ENCODE measurements at places on chromosomes 2 and 18. TPM values are rescaled to one million over a fixed set of nuclear protein-coding genes. Genes with fewer than 3 reads are reported as not detected.

- H3K4me1 ChIP-seq = no peaks in the 10 kb centered on the region
- no peaks in the 10 kb centered on the region for H3K27me3 ChIP-seq
- DNase-seq = no peak
- H3K4me3 ChIP-seq = no peak overlapping the region
- no peaks in the 10 kb centered on the region for H3K36me3 ChIP-seq
Observed at GRCh38 chr2:239831001-239831731, 194.0 kb downstream of the NDUFA10 start.

GRCh38 chr2:9631878-9632700, 1.3 kb upstream of the YWHAQ start:
- no peak overlapping the region for H3K4me3 ChIP-seq
- no peaks in the 10 kb centered on the region for H3K36me3 ChIP-seq
- no peak for DNase-seq
- no peaks in the 10 kb centered on the region for H3K27me3 ChIP-seq
- H3K4me1 ChIP-seq = peaks cover 32% of the 10 kb centered on the region
- H3K27ac ChIP-seq = peak overlapping the region; percentile 96

DNA sequence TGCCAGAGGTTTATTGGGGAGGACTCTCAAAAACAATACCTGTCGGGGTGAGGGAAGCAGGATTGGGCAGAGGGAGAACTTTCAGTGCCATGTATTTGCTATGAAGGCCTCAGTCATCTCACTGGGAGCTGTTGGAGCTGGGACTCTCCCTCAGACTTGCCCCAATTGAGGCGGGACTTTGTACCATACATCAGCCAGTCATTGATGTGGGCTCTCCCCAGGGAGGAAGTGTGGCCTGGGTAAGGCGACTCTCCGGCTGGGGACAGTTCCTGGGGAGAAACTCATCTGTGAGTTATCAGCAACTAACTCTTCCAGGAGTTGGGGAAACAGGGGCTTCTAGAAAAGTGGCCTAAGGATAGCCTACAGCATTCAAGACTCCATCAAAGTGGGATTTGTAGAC, 66.5 kb downstream of the FTCDNL1 start:
- H3K27ac ChIP-seq = no peak overlapping the region
- no peaks in the 10 kb centered on the region for H3K4me1 ChIP-seq
- H3K4me3 ChIP-seq = no peak overlapping the region
- no peaks in the 10 kb centered on the region for H3K27me3 ChIP-seq

GRCh38 chr2:127014224-127014623, 92.7 kb downstream of the BIN1 start:
- no peaks in the 10 kb centered on the region for H3K4me1 ChIP-seq
- no peak overlapping the region for H3K27ac ChIP-seq
- DNase-seq = no peak
- H3K4me3 ChIP-seq = no peak overlapping the region
- peaks cover 2% of the 10 kb centered on the region for H3K27me3 ChIP-seq

GRCh38 chr2:150853263-150853662, 365.8 kb upstream of the RND3 start:
- no peak for DNase-seq
- H3K36me3 ChIP-seq = no peaks in the 10 kb centered on the region
- no peak overlapping the region for H3K27ac ChIP-seq
- H3K4me3 ChIP-seq = no peak overlapping the region
- H3K4me1 ChIP-seq = no peaks in the 10 kb centered on the region

- DNase-seq = no peak
- peaks cover 54% of the 10 kb centered on the region for H3K4me1 ChIP-seq
- peaks cover 74% of the 10 kb centered on the region for H3K36me3 ChIP-seq
- H3K27ac ChIP-seq = peak overlapping the region; percentile 97
- no peaks in the 10 kb centered on the region for H3K27me3 ChIP-seq
- H3K4me3 ChIP-seq = peak overlapping the region; percentile 89
Observed at GRCh38 chr2:197498235-197498936, 1.3 kb downstream of the HSPD1 start.

DNA sequence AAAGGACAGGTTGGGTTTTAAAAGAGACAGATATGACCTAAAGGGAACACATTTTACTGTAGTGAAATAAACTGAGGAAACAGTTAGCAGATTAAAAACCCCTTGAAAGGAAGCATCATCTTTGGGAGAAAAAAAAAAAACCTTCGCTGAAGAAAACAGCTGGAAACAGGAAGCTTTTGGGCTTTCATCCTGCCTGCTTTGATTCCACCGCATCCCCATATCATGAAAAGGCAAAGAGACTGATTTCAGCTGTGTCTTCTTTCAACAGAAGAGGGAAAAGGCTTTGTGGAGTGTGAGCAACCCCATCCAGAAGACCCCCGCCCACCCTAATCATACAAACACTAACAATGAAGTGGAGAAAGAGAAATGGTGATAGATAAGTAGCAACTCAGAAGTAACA, 86.4 kb downstream of the TCF4 start:
- H3K27me3 ChIP-seq = no peaks in the 10 kb centered on the region
- H3K4me1 ChIP-seq = peaks cover 30% of the 10 kb centered on the region
- H3K4me3 ChIP-seq = no peak overlapping the region

DNA sequence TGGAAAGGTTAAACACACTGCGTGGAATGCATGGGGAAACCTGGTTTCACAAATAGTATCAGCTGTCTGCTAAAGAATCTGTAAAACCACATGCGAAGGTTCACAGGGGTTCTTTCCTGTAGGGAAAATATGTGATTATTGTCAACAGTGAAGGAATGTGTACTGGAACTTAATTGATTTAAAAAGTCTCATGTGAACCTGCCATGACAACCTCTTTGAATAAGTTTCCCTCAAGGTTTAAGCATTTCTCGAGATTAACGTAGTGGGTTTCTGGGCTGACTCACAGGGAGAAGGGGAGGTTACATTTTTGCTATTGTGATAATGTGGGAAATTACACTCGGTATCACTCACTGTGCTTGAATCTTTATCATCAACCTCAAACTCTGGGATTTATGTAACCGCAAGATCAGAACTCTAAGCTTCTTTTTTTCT, 28.2 kb upstream of the IL1R1 start:
- H3K4me1 ChIP-seq = peaks cover 64% of the 10 kb centered on the region
- DNase-seq = no peak
- no peak overlapping the region for H3K4me3 ChIP-seq
- H3K36me3 ChIP-seq = no peaks in the 10 kb centered on the region
- H3K27me3 ChIP-seq = no peaks in the 10 kb centered on the region

GRCh38 chr2:12271589-12271984, 445.1 kb upstream of the TRIB2 start:
- no peak overlapping the region for H3K27ac ChIP-seq
- no peaks in the 10 kb centered on the region for H3K27me3 ChIP-seq
- no peak overlapping the region for H3K4me3 ChIP-seq

- DNase-seq = peak; percentile 19
- H3K4me1 ChIP-seq = no peaks in the 10 kb centered on the region
- no peaks in the 10 kb centered on the region for H3K36me3 ChIP-seq
- peak overlapping the region; percentile 23 for H3K4me3 ChIP-seq
Observed at GRCh38 chr18:50203801-50204604, 9.1 kb upstream of the MYO5B start.

GRCh38 chr2:49105506-49105905, 48.8 kb downstream of the FSHR start:
- DNase-seq = no peak
- H3K36me3 ChIP-seq = no peaks in the 10 kb centered on the region
- H3K27me3 ChIP-seq = no peaks in the 10 kb centered on the region

- no peak overlapping the region for H3K27ac ChIP-seq
- H3K27me3 ChIP-seq = no peaks in the 10 kb centered on the region
- H3K4me3 ChIP-seq = no peak overlapping the region
- H3K4me1 ChIP-seq = no peaks in the 10 kb centered on the region
Observed at GRCh38 chr18:75036917-75037688, 171.8 kb downstream of the PTGR3 start.

DNA sequence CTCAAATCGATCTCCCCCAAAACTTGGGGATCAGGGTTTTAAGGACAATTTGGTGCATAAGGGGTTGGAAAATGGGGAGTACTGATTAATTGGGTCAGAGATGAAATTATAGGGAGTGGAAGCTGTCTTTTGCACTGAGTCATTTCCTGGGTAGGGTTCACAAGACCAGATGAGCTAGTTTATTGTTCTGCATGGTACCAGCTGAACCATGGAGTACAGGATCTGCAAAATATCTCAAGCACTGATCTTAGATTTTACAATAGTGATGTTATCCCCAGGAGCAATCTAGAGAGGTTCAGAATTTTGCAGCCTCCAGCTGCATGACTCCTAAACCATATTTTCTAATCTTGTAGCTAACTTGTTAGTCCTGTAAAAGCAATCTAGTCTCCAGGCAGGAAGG, 73.1 kb downstream of the CPO start:
- H3K4me3 ChIP-seq = no peak overlapping the region
- H3K36me3 ChIP-seq = no peaks in the 10 kb centered on the region
- no peak for DNase-seq
- H3K27ac ChIP-seq = no peak overlapping the region

GRCh38 chr2:124121106-124121505, 96.0 kb downstream of the CNTNAP5 start:
- H3K27me3 ChIP-seq = no peaks in the 10 kb centered on the region
- H3K27ac ChIP-seq = no peak overlapping the region
- no peaks in the 10 kb centered on the region for H3K36me3 ChIP-seq
- H3K4me3 ChIP-seq = no peak overlapping the region
- H3K4me1 ChIP-seq = no peaks in the 10 kb centered on the region
- DNase-seq = no peak

GRCh38 chr2:238123218-238123971, 15.1 kb upstream of the KLHL30 start:
- no peak overlapping the region for H3K27ac ChIP-seq
- no peaks in the 10 kb centered on the region for H3K27me3 ChIP-seq
- no peaks in the 10 kb centered on the region for H3K36me3 ChIP-seq
- no peak overlapping the region for H3K4me3 ChIP-seq

DNA sequence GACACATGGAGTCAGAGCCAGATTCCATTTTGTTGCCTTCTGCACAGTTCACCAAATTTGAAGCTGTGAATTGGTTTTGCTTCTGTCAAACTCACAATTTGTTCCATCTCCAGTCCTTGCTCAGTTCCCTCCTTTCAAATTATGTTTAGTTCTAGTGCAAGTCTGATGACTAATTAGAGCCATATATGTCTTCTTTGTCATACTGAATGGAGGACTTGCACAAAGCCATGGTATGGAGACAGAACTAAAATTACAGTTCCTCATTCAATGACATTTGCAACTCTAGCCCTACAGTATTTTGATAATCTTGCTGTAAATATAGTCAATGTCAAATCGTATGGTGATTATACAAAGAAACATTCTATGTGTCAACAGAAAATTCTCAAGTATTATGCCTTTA, 936.9 kb upstream of the CELF4 start:
- H3K4me3 ChIP-seq = no peak overlapping the region
- H3K27me3 ChIP-seq = no peaks in the 10 kb centered on the region
- no peak overlapping the region for H3K27ac ChIP-seq
- DNase-seq = no peak

DNA sequence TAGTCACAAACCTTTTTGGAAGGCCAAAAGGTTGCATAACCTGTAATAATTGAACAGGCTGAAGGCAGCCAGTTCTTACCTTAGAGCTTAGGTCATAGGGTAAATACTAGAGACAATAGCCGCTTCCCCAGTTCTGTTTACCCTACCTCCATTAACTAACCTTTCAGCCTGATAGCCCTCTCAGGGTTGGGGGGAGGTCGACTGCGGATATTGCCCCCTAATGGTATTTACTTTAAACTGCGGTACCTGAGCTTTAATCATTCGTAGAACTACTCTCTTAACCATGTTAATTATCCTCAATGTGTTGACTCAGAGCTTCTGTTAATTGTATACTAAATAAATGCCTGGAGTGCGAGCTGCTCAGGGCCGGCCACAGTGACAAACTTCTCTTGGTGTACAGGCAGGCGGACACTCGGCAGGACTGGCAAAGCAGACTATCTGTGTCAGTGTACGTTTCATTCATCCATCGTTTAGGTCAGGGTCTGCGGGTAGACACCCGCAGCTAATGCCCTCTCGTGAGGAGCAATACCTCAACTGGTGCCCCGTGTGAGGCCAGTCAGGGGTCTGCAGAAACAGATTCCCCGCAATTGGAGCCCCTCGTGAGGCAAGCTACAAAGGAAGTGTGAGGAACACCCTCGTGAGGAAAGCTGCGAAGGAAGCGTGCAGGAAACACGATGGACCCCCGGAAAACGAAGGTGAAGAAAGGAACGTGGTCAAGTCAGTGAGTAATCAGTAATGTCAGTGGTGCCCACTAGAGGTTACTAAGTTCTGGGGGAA, 115.3 kb upstream of the SCN7A start:
- no peak overlapping the region for H3K27ac ChIP-seq
- H3K36me3 ChIP-seq = no peaks in the 10 kb centered on the region
- no peak for DNase-seq

DNA sequence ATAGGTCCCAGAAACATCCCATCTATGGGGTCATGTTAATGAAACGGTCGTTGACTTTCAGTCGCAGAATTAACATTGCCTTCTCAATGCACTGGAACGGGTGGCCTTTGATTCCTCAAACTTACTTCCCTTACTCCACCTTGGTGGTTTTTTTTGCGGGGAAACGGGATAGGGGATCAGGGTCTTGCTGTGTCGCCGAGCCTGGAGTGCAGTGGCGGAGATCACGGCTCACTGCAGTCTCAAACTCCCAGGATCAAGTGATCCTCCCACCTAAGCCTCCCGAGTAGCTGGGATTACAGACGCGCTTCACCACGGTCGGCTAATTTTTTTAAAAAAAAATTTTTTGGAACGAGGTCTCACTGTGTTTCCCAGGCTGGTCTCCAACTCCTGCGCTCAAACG, 754 bp downstream of the ATG16L1 start:
- H3K4me1 ChIP-seq = peaks cover 17% of the 10 kb centered on the region
- peak overlapping the region; percentile 87 for H3K4me3 ChIP-seq
- H3K36me3 ChIP-seq = peaks cover 15% of the 10 kb centered on the region
- peak overlapping the region; percentile 87 for H3K27ac ChIP-seq

DNA sequence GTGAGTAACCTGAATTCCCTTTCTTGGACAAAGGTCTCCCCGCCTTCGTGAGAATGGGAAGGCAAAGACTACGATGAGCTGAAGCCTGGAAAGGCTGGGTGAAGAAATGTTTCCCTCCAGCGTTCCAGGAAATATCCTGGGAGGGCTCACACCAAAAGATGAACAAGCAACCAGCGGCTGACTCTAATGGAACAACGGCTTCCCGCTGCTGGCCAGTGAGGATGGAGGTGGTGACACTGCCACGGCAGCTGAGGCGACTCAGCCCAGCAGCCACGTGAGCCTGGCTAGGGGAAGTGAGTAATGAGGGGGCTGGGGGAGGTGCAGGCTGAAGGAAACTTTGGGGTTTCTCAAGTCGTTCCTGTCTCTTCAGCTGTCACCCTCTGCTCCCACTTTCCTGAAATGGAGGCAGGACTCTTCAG, 105.0 kb upstream of the SMAD7 start:
- H3K27ac ChIP-seq = no peak overlapping the region
- no peaks in the 10 kb centered on the region for H3K27me3 ChIP-seq
- DNase-seq = peak; percentile 74
- peaks cover 19% of the 10 kb centered on the region for H3K4me1 ChIP-seq
- H3K36me3 ChIP-seq = no peaks in the 10 kb centered on the region

Gene UGT1A5
- polyA plus RNA-seq = not detected

Gene MRPS9
- 49.8 TPM for polyA plus RNA-seq

Gene GPN1
- polyA plus RNA-seq = 57.1 TPM

Gene HADHB
- 447 TPM for polyA plus RNA-seq

Gene TANC1
- 1.9 TPM for polyA plus RNA-seq

Gene LYPD1
- polyA plus RNA-seq = 0.03 TPM

Gene CIB4
- not detected for polyA plus RNA-seq

Gene TCF23
- polyA plus RNA-seq = 0.05 TPM

Gene KCNJ3
- polyA plus RNA-seq = not detected

All from psoas muscle (tissue), 8 donors.